ENCODE measurements at places on chromosomes 12 and 14.

DNA sequence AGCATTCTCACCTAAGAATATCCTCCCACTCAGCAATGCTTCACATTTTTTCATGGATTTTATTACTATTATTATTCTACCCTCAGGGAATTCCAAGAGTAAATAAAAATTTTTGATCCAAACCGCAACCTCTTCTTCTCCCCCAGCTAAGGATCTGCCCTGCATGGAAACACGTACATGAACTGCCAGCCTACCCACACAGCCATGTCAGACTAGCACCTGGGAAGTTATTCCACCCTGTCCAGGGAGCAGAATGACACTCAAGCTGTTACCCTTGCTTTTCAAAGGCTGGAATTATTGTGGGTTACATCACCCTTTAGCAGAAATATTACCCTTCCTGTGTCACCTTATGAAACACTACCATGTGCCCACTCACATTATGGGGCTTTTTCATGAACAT is 227.3 kb upstream of the USP15 start:
- no peak for DNase-seq

DNA sequence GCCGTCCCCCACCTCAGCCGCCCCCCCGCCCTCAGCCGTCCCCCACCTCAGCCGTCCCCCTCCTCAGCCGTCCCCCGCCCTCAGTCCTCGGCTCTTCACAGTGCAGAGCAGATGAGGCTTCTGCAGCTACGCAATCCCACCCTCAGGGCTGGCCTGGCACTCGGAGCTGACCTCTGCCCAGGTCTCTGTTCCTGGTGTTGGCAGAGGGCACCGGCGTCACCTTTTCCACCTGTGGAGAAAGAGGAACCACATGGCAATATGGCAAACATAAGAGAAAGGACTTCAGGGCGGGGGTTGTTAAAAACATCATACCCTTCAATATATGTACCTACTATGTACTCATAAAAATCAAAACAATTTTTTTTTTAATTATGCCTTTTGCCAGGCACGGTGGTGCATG is 45.8 kb downstream of the MLXIP start:
- DNase-seq = no peak

- no peak for DNase-seq
Measured at GRCh38 chr14:64788706-64789105, 84.5 kb downstream of the PLEKHG3 start.

DNA sequence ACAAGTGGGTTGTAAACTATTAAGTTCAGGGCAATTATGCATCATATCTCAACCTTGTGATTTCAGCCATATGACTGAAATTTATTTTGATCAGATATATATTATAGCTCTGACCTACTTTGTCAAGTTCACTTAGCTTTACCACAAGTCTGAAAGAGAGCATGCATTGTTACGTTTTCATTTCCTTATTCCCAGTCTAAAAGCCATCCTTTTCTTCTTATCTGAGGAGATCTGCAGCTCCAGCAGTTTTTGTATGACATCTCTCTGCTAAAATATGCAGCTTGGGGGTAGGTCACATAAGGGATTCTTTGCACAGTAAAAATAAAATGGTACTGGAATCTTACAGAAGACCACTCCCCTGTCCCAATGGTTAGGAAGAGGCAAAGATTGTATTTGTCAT is 1682.8 kb upstream of the FLRT2 start:
- no peak for DNase-seq

- no peak for DNase-seq
Measured at GRCh38 chr12:95599880-95600279, 48.6 kb upstream of the USP44 start.

DNA sequence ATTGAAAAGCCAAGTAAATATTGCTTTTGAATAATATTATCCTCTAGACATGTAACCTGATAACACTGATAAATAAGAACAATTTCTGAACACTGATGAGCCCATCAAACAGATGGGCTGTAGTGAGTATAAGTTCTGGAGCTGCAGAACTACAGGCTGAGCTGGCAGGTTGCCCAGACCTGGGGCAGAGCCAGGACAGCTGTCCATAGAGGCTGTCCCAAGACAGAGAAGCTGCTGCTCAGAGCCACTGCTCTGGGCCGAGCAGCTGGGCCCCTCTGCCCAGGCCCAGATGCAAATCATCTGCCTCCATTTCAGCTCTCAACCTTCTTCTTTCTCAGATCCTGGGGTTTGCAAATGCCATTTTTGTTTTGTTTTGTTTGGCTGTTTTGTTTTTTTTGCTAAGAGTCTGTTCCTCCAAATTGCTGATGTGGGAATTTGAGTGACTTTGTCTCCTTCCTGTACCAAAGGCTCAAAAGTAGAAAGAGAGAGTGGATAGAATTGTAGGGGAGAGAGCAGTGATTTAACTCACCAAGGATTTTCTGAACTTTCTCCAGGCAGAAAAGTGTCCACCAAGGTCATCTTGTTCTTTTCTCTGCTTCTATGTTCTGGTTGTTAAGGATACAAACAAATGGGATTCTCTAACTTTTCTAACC is 4.0 kb upstream of the TESPA1 start:
- no peak for DNase-seq

DNA sequence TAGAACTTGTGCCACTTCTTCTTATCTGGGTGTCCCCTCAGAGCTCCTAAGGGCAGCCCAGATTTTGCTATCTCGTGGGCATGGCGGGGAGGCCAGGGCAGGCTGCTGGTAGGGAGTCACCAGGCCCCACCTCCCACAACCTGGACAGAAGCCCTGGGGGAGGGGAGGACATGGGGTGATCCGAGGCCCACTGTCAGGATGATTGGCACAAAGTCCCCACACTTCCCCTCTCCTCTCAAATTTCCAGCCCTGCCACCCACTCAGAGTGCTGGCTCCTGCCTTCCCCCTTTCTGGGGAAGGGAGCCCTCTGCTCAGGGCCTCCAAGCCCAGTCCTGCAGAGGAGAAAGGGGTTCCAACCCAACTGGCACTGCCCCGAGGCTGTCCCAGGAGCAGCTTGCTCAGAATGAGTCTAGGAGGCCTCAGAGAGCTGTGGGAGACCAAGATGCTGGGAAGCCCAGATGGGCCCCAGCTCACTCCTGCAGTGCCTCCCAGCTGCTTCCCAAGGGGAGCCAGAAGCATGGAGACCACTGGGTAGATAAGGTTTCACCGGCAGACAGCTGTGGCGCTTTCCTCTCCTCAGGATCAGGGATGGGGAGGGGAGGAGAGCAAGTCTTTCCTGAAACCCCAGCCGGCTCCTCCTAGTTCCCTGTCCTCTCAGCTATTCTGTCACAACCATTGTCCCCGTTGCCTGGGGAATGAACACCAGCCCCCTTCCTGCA is 82.8 kb downstream of the B4GALNT3 start:
- DNase-seq = no peak

DNA sequence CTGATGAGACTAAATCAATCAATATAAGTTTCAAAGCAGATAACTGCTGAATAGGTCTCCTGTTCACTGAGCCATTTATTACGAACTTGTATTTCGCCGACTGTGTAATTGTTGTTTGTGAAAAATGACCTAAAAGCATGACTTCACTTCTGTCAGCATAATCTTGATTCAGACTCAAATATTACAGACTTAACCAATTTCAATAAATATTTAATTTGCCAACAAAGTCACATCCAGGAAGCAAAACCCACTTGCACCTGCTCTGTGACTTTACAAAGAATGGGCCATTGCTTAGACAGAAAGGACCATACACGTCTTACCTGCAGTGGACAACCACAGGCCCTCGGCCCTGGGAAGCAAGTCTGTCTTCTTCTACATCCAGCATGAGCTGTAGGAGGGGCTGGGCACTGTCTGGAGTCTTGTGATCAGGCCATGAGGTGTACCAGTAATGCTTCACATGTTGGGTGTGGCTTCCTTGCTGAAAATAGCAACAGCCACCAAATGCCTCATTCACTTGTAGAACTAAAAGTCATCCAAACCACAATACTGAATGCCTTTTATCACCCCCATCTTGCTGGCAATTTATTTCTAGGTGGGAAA is 23.5 kb upstream of the PTPRB start:
- no peak for DNase-seq
